ENCODE measurements at places on chromosomes 2 and 18.

DNA sequence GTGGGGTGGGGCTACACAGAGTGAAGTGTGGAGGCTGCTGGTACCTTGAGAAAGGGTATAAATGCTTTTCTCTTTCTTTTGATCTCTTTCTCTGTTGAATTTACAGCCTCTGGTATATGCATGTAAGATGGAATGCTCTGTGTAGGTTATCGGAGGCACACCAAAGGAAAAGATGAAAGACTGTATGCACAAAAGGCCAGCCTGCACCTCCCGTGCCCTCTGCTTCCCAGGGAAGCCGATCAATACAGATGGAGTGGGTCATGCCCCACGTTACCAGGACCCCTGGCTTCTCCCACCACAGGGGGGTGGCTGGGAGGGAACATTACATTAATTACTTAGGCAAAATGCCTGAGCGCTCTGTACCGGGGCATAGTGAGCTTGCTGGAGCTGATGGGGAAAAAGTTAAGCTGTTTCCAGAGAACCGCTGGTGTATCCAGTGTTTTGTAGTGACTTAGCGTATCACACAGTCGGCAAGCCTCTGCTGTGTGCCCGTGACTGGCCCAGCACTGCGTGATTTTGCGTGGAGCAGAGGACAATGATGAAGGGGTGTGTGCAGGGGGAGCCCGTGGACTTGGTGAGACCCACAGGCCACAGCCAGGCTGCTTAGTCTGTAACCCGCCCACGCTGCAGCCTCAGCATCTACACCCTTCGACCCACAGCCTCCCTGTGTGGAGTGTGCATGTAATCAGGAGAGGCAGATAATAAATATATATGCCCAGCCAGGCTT lies 8.0 kb downstream of the ALLC start:
- DNase-seq: no peak

DNA sequence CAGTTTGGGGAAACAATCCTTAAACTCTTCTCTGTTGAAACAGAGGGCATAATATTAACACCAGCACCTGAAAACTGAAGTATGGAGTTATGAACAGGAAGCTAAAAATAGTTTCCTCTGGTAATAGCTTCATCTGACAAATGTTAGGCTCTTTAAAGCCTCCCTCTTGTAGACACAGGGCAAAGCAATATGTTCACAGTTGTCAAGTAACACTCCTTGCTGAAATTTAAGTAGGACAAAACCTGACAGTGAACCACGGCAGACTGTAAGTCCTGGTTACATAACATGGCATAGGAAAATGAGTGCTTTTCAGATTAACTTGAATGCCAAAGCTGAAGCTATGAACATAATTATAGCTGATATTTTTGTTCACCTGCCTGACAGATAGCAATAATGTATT lies 172.9 kb downstream of the CMPK2 start:
- DNase-seq: no peak

GRCh38 chr2:140234116-140234515 lies 1453.9 kb upstream of the NXPH2 start:
- no peak for DNase-seq

DNA sequence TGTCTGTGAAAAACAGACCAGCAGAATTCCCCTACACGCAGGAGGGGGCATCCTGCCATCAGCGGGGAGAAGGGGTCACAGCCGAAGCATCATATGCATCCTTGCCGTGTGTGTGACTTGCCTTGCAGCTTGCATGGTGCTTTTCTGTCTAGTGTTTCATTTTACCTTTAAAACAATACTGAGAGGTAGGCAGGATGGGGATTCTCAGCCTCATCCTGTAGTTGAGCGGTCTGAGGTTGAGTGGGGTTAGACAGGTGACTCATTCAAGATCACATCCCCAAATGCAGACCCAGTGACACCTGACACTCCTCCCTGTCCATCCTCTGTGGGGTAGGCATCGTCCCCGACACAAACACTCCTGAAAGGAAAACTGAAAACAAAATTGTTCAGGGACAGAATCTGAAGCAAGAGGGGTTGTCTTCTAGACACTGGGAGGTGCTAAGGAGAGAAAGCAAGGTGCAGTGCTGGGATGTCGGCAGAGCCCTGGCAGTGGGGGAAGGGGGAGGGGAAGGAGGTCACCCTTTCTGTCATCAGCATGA lies 7.9 kb downstream of the ARL4C start:
- no peak for DNase-seq

DNA sequence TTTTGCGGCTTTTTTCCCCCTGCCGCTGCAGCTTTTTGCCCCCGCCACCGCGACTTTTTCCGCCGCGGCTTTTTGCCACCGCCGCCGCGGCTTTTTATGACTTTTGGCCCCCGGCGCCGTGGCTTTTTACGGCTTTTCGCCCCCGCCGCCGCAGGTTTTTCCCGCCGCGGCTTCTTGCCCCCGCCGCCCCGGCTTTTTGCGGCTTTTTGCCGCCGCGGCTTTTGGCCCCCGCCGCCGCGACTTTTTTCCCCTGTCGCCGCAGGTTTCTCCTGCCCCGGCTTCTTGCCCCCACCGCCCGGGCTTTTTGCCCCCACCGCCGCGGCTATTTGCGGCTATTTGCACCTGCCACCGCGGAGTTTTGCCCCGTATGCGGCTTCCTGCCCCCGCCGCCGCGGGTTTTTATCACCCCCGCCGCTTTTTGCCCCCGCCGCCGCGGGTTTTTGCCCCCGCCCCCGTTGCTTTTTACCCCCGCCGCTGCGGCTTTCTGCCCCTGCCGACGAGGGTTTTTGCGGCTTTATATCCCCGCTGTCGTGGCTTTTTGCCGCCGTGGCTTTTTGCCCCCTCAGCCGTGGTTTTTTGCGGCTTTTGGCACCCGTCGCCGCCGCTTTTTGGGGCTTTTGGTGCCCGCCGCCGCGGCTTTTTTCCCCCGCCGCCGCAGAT lies 2750.9 kb downstream of the RPIA start:
- DNase-seq: no peak

GRCh38 chr2:240611601-240612210 lies 13.6 kb upstream of the GPR35 start:
- no peak for DNase-seq

DNA sequence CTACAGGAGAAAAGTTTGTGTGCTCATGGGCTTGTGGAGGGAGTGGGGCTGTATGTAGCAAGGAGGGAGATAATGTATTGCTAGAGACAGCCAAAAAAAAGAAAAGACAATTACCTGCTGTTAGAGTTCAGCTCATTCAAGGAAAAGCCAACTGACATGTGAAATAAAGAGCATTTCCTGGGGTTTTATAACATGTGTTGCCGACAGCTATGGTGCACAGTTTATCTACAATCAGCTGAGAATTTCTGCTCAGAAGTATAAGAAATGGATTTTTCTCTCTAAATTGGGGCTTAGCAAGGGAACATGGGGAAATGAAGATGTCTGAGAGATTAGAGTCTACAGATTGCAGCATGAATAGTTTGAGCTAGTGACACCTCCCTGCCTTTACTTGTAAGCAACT lies 674.1 kb downstream of the SUCLG1 start:
- DNase-seq: no peak

Data from stimulated activated CD8-positive, alpha-beta memory T cell treated with anti-CD3 and anti-CD28 coated beads, Interleukin-7, amount 100 ng/mL, for 1 hour (primary cell).